Daoy (cell line): ENCODE measurements at places on chromosomes 2 and 18. TPM values are rescaled to one million over a fixed set of nuclear protein-coding genes. Genes with fewer than 3 reads are reported as not detected.

DNA sequence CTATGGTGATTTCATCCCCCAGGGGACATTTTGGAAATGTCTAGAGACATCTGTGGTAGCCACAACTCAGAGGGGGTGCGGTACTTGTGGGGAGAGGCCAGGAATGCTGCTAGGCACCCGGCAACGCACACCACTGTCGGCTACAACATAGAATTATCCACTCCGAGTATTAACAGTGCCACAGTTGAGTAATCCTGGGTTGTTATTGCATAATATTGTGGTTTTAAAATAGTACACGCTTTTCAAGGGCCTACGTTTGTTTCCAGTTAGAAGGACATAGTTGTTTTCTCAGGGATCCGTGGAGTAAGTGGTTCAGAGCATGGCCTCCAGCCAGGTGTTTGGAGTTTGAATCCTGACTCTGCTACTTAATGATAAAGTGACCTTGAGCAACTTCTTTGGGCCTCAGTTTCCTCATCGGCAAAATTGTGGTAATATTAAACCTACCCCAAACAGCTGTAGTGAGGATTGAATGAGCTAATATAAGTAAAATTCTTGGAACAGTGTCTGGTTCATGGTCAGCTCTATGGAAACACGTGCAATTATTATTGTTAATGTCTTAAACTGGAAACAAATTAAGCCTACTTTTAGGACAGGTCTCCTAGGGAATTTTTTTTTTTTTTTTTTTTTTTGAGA is 24.5 kb downstream of the CYP27A1 start:
- DNase-seq = peak; percentile 96

DNA sequence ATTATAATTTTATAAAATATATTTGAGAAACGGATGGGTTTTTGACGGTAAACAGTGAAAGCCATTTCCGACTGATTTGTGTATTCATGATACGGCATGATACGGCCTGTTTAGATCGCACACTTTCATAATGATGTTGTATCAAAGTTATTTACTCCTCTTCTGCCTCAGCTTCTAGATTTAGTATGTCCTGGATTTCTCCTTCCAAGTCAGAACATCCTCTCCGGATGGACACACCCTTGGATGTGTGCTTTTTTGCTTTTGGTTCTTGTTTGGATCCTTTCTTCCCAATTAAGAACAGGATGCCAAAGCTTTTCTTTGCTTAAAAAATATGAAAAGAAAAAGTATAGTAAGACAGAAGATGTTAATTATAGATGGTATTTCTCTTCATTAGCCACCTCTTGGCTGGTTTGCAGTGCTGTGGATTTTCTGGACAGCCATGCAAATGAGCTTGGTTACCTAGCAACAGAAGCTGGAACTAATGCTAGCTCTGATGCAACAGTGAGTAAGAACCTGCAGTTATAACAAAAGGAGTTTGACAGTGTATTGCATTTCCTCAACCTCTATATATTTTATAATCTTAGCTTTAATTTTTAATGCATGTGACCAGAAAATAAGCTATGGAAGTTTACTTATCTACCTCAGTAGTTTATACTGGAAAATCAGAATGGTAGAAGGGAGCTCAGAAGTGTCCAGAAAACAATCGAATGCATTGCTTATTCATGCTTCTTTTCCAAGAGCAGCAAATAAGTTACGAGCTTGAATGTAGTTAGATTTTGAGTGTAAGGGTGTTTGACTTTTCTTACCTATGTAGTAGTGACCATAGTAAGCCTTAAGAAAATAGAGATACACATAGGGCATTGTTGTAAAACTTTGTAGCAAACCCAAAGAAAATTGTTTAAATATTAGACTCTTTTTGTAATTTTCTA is 27.9 kb downstream of the RMND5A start:
- DNase-seq = peak; percentile 40

- peak; percentile 56 for DNase-seq
Observed at GRCh38 chr2:16522031-16522831, 143.4 kb downstream of the CYRIA start.

DNA sequence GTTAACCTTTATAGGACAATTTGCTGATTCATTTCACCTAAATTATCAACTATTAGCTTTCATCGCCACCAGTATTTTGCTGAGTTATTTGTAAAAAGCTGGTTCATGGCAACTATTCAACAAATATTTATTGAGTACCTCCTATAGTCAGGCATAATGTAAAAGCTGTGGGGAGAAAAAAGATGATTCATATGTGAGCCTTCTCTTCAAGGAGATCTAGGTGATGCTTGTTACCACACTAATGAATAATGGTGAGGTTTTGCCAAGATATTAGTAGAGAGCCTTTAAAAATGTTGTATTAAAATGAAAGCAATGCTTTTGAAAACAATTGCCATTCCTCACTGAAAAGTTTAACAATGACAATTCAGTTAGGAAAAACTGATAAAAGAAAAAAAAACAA is 187.8 kb downstream of the ANKRD44 start:
- DNase-seq = no peak

KCNS3 gene
- 6.2 and 9.7 TPM in 2 replicates for total RNA-seq

- DNase-seq = no peak
Observed at GRCh38 chr18:59763541-59764136, 66.4 kb upstream of the CCBE1 start.

DNA sequence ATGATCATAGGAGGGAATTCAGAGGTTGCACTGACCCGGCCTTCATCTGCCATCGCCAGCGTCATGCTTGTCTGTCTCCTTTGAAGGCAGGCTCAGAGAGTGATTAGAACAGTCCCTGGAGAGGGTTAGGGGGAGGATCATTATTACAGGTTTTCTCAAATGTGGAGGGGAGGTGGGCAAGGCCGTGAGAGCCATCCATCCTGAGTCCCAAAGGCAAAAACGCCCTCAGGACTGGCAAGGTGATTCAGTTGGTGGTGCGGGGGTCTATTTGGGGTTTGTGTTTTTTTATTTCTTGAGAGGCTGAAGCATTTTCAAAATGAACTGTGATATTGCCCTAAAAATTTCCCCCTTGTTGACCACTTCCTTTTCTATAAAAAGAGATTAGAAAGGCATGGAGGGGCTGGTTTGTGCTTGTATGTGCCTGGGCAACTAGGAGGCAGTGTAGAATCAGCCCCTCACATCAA is 39.3 kb upstream of the GYPC start:
- no peak for DNase-seq

GRCh38 chr2:175817221-175817620 is 184.8 kb downstream of the LNPK start:
- DNase-seq = no peak
